Endothelial cell of umbilical vein (primary cell): ENCODE measurements at places on chromosomes 12 and 14.

GRCh38 chr14:95707327-95707726 is 6.6 kb downstream of the TCL1A start:
- DNase-seq, result no peak

DNA sequence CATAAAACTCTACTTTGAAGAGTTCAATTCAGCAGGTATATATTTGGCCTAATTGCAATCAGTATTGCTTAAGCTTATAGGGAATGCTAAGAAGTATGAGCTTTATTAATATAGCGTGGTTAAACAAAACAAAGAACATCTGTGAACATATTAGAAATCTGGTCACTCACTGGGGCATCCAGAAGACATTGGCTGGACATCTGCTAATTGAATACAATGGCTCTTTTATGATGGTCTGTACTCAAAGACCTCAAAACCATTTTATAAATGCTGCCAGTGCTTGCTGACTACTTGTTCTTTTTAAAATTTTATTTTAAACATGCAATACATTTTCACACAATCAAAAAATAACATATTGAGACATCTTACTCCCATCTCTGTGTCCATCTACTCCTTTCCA is 173.0 kb downstream of the STXBP6 start:
- no peak for DNase-seq

DNA sequence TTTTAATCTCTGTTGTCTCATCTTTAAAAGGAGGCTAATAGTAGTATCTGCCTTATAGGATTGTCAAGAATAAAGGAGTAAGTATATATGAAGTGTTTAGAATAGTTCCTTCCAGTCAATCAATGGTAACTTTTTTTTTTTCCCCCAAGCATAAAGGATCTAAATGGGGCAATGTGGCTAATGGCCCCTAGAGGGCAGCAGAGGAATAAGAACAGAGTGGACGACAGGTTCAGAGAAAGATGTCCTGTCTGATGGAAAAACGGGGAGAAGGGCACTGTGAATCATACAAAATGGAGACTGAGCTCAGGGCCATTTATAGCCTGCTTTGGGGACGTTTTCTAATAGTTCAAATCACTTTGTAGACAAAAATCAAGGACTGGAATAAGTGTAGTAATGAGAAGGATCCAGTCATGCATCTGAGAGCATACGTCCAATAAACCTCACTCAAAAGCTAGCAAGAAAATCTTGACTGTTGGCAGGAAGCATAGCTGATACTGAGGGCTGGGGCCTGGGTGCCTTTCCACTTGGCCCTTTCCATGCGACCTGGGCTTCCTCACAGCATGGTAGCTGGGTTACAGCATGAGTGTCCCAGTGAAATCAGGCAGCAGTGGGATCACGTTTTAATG is 51.3 kb downstream of the IFNG-AS1 start:
- DNase-seq, result peak; percentile 70

GRCh38 chr12:54033980-54034784 is 1.3 kb downstream of the HOXC5 start:
- DNase-seq, result no peak

- no peak for DNase-seq
These were observed 16.8 kb downstream of the EML1 start for GRCh38 chr14:99809859-99810558.

DNA sequence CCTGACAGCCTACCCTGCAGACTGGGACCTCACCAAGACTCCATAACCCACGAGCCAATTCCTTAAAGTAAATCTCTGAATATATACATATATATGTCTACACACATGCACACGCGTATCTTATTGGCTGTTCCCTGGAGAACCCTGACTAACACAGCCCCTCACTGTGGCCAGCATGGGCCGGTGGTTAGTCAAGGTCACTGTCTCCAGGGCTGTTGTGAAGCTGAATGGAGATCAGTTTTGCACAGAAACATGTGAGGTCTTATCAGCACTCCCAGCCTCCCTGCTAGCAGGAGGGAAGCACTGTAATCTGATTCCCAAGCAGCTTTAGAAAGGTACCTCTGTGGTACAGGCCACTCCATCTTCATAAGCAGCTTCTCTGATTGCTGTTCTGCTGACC is 46.6 kb upstream of the PLEKHG6 start:
- no peak for DNase-seq

GRCh38 chr14:99758121-99758821 is 34.9 kb upstream of the EML1 start:
- peak; percentile 84 for DNase-seq

GRCh38 chr12:45598761-45599160 is 130.7 kb upstream of the ARID2 start:
- DNase-seq, result no peak

- no peak for DNase-seq
These were observed at the start of gene TTC9 for GRCh38 chr14:70641548-70642302. TTC9 (plus strand) TSS chr14:70641916; CDS start chr14:70642130, 214 bp downstream.
